ENCODE measurements at places on chromosomes 2 and 18.

DNA sequence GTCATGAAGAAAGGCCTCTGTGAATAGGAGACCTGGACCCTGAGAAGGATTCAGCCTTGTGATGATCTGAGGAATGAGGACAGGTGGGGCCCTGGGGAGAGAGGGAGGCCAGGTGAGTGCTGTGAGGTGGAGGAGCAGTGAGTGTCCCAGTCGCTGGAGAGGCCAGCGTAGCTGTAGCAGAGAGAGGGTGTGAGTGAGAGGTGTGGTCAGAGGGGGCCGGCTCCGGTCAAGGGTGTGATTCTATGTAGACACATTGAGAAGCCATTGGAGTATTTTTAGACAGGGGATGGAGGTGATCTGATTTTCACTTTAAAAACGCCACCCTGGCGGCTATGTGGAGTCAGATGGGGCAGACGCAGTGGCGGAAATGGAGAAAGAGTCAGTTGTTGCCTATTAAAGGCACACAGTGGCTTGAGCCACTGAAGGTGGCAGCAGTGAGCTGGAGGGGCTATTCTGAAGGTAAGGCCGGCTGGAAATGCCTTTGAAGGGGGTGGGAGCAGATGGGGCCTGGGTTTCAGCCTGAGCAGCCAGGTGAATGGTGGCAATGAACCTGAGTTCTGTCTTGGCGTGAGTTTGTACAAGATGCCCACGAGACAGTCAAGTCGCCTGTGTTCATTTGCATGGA lies 55.6 kb downstream of the GREB1 start:
- no peak for ATAC-seq

GRCh38 chr2:31922542-31923408 lies 88.0 kb downstream of the MEMO1 start:
- ATAC-seq = no peak

DNA sequence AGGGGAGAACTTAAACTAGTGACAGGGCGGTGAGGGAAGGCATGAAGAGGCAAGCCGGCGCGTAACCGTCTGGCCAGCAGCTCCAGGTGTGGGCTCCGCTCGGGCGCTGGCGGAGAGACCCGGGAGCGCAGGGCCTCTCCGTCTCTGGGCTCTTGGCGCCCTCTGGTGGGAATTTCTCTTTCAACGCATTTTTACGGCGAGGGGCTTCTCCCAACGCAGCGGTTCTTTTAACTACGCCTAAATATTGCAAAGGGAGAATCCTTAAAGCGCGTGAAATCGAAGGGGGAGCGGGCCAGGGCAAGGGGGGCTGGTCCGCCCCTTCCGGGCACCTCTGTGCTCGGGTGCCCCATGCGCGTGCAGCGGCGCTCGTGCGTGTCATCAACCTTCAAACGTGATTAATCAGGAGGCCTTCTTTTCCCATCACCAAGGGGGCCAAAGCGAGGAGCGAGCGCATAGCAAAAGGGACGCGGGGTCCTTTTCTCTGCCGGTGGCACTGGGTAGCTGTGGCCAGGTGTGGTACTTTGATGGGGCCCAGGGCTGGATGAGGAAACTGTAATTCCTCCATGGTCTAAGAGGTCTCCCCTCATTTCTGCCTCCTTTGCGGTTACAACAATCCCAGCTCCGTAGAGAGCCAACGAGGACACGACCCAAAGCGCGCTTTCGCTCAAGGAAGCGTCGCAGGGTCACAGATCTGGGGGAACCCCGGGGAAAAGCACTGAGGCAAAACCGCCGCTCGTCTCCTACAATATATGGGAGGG lies 762 bp upstream of the GAD1 start:
- ATAC-seq = peak; percentile 73

- ATAC-seq = no peak
These were observed 49.8 kb downstream of the QPCT start for GRCh38 chr2:37394263-37394662.

DNA sequence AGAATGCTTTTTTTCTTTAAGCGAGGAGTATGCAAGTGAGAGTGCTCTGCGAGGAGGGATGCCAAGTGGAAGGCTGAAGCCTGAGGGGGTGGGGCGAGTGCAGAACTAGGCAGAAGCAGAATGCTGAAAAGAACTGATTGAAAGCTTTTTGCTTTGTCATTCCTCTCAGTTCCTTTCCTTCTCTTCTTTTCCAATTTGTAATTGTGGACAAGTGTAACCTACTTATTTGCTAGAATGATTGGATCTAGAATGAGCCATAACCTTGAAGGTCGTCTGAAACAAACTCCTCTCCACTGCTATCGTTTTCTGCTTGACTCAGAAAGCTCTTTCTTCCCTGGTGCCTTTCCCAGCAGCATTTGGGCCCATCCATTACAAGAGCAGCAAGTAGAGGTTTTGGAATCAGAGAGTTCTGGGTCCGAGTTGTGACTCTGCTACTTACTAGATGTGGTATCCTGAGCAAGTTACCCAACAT lies 115.3 kb downstream of the METTL8 start:
- no peak for ATAC-seq

DNA sequence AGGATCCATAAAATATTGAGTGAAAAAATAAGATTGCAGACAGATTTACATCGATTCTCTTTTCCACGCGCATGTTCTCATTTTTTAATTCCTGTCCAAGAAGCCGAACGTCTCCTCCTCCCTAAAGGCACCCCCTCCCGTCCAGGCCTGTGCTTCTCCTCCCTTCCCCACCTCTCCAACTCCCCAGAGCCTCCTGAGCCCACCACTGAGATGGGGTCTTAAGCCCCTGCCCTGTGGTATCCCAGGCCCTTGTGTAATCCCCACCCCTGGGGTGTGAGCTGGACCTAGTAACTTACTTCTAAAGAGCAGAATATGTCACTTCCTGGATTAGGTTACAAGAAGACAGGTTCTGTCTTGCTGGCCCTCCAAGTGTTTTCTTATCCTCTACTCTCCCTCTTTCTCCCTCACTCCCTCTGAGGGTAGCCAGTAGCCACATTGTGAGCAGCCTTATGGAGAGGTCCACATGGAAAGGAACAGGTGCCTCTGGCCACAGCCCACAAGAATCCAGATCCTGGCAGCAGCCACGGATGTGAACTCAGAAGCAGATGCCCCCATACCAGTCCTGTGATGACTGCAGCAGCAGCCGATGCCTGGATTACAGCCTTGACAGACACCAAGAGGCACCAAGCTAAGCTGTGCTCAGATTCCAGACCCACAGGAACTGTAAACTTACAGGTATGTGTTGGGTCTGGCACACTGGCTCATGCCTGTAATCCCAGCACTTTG lies 39.6 kb upstream of the OTOS start:
- ATAC-seq = no peak

DNA sequence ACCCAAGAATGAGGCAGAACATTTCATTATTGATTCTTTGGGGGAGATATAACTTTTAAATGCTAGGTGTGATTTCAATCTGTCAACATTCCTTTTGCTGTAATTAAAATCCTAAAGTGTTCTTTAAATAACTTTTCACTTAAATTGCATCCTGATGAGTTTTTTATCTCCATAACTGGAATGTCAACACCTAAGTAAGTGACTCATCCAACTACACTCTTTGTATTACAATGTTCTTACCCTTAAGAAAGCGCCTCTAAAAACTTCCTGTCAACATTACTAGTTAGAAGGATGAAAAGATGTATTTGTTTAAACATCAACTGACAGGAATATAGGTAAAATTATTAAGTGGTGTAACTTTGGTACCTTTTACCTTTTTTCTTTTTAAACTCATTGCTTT lies 1657.0 kb downstream of the LRP1B start:
- no peak for ATAC-seq

DNA sequence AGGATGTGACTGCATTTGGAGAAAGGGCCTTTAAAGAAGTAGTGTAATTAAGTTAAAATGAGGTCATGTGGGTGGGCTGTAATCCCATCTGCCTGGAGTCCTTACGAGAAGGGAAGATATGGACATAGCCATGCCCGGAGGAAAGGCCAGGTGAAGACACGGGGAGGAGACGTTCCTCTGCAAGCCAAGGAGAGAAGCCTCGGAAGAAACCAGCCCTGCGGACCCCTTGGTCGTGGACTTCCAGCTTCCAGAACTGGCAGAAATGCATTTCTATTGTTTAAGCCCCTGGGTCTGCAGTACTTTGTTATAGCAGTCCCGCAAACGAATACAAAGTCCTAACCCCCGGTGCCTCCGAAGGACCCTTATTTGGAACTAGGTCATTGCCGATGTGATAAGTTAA lies 87.6 kb upstream of the TAF1B start:
- ATAC-seq = no peak

Data from SK-N-SH treated with all-trans-retinoic acid at 6 μM for 48 hours (cell line).